M059J (cell line): ENCODE measurements at places on chromosomes 11 and 22. TPM values are rescaled to one million over a fixed set of nuclear protein-coding genes. Genes with fewer than 3 reads are reported as not detected.

The LRRN4CL gene
- 0.42 and 1.7 TPM in 2 replicates for total RNA-seq

The FOLR1 gene
- total RNA-seq, result 1.4 and 2.8 TPM in 2 replicates

- DNase-seq, result no peak
Observed at GRCh38 chr11:19445771-19446170, 205.0 kb upstream of the E2F8 start.

DNA sequence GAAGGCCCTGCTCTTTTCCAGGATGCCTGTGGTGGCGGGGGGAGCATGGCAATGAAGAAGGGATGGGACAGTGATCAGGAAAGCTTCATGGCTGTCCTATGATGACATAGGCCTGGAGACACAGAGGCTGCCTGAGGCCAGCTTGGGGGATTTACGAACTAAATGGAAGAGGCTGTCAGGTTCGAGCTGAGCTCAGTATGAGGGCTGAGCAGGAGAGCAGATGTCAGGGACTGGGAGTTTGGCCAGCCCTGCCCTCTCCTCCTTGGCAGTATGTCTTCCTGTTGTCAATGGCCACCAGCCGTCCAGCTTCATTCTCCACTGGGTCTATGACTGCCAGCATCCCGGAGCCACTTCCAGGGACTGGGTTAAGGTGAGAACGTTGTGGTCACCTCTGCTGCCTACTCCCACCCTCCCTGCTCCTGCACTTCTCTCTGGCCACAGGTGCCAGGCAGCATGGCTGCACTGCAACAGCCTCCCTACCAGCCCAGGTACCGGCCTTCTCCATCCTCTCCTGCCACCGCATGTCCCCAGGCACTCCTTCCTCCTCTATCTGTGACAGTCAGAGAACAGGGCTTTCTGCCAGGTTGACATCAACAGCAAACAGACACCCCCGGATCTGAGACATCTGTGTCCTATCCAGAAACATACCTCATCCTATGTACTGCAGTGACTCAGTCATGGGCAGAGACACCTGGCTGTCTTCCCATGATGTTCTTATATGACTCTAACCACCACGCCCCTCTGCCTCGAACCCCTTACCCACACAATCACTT is 75.1 kb downstream of the KIRREL3 start:
- no peak for DNase-seq
